Neural crest cell (in vitro differentiated cells): ENCODE measurements at places on chromosomes 11 and 22.

- DNase-seq: no peak
These were observed 230.0 kb downstream of the SOX6 start for GRCh38 chr11:16126362-16126761.

DNA sequence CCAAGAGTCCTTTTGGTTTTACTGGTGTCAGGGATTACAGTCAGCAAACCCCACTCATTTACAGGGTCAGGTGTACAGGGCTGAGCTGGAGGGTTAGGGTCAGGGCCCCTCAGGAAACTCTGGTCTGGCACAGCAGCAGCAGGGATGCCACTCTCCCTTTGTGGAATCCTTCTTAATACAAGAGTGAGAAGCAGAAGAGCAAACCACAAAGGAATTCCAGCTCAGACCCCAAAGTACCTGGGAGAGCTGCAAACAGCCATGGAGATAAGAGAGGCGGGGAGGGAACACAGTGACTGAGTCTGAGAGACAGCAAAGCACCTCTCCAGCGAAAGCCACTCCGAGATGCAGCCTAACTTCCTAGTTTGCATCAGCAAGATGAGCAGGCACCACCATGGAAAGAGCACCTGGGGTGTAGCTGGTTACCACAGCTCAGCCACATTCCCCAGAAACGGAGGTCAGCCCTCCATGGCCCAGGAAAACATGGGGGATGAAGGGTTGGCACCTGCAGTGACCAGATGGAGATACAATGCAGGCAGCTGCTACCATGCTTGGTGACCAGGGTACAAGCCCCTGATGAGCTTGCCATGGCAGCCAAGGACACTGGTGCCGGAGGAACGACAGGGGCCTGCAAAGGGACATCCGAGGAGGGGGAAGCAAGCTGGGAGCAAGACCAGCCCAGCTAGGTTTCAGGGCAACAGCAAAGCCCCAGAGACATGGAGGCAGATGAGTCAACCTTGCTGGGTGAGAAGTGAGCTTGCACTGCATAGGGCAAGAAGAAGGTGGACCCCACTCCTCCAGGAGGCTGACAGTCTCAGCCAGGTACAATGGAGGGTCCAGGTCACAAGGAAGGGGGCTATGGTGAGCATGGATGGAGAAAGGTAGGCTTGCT, 3.9 kb downstream of the BET1L start:
- no peak for DNase-seq

DNA sequence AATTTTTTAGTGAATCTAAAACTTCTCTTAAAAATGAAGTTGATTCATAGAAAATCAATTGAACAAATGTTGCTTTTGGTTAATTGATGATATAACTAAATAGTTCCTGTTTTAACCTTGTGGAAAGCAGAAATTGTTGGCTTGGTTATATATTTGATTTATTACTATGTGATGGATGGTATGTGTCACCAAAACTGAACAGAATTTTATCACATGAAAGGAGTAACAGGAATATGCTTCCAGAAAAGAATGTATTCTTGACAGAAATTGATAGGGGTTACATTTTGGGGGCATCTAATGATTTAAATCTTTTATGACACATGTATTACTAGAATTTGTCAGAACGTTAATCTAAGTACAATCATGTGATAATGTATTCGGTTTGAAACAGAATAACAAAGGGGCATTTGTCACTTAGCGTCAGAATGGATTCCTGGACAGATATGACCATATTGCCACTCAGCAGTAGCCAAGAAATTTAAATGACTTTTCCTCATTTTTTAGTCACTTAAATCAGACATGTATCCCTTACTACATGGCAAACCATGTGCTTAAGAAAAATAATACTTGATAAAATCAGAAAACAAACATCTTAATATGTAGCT, 295.2 kb downstream of the GRM5 start:
- DNase-seq: no peak

GRCh38 chr11:15819679-15820286, 536.6 kb downstream of the SOX6 start:
- peak; percentile 80 for DNase-seq

- no peak for DNase-seq
These were observed 36.9 kb downstream of the PTPRJ start for GRCh38 chr11:48017105-48017830.

- DNase-seq: no peak
These were observed 244.4 kb downstream of the TTC28 start for GRCh38 chr22:28435140-28435768.

- DNase-seq: no peak
These were observed 33.6 kb upstream of the TUB start for GRCh38 chr11:8047382-8047781.

DNA sequence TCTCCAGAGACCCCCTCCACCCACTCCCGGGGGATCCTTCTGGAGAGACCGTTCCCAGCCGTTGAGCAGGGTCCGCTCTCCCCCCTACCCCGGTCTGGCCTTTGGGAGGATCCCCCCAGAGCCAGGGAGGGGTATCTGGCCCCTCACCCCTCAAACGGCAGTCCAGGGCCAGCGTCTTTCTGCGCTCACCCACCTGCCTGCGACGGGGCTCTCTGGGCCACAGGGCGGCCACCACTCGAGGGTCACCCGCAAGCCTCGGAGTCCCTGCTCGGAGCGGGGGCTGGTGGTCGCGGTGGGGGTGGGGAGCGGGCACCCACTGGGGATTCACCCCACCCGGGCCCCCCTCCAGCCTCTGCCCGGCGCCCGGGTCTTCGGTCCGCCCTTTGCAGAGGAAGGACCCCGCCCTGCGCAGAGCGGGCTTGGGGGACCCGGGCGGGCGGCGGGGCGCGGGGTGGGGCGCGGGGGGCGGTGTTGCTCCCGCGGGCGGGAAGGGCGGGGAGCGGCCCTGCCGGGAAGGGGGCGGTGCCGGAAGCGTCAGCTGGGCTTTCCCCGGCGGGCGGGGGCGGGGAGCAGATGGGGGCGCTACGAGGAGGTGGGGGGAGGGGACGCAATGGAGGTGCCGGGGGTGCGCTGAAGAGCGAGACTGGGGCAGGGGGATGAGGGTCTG, 16.6 kb downstream of the CRELD2 start:
- DNase-seq: no peak

DNA sequence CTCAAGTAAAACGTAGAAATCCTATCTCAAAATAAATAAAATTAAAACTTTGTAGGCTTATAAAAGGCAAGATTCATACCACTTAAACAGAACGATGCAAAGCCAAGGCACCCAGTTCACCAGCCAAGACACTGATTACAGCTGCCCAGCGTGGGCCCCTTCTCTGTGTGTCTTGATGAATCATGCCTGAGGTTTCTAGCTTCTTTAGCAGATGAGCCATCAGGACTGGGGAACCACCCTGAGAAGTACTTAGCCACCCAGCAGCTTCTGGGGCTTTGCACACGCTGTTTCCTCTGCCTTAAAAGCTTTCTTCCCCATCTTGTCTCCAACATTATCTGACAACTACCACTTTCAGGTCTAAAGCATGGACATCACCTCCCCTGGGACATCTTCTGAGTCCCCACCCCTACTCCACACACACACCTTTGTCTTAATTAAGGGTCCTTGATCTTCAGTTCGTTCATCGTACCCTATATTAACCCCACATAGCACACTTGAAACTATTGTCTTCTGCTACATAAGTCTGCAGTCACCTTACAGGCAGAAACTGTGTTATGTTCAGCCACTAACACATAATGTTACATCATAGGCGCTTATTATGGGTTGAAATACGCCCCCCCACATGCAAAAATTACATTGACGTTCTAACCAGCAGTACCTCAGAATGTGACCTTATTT, 8.7 kb upstream of the LAYN start:
- DNase-seq: no peak

DNA sequence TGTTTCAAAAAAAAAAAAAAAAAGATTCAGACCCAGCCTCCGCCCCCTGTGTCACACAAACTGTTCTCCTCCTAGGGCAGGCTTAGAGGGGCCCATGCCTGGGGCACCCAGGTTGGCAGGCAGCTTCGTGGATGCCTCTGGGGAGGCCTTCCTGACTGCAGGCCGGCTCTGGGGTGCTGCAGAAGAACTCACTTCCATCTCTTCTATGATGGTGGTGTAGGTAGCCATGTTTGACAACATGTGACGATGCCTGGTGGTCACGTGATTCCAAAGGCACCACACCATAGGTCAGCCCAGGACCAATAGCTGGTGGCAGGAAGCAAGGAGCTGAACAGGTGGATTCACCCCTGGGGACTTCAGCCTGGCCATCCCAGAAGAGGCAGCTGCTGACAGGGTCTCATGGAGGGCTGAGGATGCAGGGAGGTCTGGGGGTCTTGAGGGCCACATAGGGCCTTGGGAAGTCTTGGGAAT, 24.1 kb upstream of the CELSR1 start:
- DNase-seq: no peak

DNA sequence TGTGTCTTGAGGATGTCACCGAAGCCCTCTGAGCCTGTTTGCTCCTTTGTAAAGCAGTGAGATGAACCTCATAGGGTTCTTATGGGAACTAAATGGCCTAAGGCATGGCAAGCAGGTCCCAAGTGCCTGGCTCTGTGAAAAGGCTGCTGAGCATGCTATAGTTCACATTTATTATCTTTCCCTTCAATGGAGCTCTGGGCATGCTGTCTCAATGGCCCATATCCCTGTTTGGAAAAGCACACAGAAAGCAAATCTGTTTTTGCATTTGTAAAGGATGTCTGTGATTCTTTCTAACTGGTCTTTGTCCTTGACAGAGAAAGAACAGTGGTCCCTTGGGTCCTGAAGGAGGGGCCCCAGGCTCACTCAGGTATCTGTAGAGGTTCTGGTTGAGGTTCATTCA, 26.4 kb downstream of the RTCB start:
- no peak for DNase-seq

DNA sequence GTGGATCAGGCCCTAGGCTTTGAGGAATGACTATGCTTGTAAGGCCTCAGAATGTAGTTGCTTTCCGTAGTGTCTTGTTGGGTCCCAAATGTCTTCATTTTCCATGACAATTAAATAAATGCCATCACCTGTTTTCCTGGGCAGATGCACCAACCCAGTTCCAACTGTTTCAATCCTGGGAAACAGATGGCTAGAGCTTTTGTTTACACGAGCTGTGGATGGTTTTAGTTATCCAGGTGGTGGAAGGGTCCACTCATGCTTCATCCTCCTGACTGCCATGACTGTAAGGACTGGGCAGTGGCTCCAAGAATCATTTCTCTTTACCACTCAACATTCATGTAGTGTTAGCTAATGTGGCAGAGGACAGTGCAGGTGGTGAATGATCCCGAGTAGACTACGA, 8.6 kb downstream of the RCN1 start:
- DNase-seq: no peak

- no peak for DNase-seq
These were observed 25.6 kb downstream of the ARRB1 start for GRCh38 chr11:75325713-75326438.

DNA sequence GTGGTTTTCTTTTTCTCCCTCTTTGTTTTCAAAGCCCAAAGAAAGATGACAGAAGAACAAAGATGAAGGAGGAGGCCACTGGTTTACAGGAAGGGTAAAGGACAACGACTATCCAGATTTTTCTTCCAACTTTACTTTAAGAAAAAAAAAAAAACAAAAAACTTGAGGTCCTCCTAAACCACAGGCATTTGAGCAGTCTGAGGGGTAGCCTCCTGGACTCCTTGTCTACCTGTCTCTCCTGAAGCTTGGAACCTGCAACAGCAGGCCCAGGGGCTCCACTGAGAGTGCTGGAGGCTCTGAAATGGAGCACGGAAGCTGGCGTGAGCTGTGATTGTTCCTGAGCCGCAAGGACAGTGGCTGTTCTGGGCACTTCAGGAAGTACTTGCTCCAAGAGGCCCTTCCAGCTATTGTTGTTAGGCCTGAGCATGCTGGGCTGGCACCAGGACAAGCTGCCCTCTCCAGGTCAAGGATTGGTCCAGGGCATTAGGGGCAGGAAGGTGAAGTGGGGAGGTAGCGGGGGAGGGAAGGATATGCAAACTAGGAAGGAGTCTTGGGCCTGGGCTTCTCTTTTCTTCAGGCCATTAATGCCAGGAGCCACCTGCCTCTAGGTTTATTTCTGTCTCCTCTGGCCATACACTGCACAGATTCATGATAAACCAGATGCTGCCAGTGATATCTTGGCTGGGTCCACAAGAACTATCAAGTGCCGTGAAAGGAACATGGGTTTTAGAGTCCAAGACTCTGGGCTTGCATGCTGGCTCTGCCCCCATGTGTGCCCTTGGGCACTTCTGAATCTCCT, 147.3 kb downstream of the CCDC34 start:
- DNase-seq: no peak

- DNase-seq: no peak
These were observed 3.8 kb downstream of the USP47 start for GRCh38 chr11:11845551-11845950.

DNA sequence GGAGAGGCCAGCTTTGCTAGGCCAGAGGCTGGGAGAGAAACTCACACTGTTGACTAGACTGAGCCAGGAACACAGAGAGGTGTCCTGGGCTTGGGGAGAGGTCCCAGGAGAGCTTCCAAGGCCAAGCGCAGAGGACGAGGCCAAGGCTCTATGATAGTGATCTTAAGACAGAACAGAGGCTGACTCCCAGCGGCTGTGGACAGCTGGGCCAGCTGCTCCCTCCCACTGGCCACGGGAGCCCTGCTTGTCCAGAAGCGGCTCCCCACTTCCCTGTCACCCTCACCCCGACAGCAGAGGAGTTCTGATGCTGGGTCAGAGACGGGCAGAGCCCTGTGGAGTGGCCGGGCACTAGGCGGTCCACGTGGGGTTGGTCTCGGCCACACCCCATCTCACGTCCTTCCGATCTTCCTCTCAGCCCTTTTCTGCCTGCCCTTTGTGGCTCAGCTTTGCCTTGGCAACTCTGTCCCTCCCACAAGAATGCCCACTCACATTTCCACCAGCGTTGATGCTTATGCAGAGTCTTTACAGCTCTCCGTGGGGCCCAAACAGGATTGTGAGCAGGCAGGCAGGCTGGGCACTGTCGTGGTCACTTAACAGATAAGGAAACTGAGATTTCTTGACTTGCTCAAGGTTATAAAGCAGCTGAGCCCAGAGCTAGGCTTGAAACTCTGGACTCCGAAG, 68.2 kb downstream of the FBXO7 start:
- no peak for DNase-seq

GRCh38 chr11:36454941-36455631, 55.0 kb downstream of the TRAF6 start:
- peak; percentile 67 for DNase-seq

DNA sequence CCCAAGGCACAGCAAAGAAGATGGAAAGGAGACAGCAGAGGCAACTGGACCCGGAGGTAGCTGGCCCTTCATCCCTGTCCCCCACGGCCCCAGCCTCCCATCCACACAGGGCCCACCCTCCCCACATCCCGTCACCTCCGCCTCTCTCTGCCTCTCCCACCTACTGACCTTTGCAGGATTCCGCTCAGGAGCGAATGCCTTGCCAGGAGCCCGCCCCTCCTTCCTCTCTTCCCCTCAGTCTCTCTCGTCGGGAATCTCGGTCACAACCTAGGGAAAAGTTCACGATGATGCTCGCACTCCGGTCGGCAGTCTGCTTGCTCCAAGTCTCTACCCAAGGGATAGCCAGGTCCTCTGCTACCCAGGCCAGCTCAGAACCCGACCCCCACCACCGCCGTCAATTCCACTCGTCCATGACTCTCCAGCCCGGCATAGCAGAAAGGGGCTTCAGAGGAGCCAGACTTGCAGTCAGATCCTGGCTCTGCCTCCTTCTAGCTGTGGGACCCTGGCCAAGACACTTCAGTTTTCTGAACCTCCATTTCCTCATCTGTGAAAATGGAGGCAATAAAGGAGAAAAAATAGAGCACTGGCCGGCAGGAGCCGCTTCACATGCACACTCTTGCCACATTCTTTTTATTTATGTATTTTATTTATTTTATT, 10.2 kb downstream of the AHNAK start:
- DNase-seq: no peak

- peak; percentile 63 for DNase-seq
These were observed 555 bp downstream of the TP53I11 start for GRCh38 chr11:44950031-44950624.

- no peak for DNase-seq
These were observed 44.2 kb downstream of the ARFGAP2 start for GRCh38 chr11:47132490-47132889.
